ENCODE measurements at places on chromosomes 2 and 18.
A peak's percentile ranks its signal among the peaks of the same experiment; 100 is the strongest.

DNA sequence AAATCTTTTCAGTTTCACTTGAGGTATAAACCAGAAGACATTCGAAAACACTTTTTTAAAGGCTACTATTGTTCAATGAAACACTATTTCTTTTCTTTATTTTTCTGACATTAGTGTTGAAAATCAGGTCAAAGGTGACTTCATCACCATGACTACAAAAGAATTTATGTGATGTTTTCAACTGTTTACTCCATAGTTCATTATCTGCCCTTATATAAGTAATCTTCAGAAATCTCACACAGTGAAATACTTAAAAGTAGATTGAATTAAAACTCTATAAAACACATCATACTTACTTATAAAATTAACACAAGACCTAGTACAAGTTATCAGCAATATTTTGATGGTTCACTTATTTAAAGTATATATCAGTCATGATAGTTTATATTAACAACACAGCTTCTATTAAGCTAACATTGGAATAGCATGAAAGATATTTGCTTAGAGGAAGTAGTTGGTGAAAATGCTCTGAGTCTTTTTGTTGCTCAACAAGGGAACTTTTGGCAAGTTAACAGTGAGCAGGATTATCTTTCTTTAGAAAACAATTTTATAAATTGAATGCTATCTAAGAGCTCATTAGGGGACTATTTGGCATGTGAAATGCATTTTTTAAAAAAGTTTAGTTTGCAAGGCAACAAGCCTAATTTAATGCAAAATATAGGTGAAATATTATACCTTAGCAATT is 60.8 kb downstream of the MC4R start:
- no peak for DNase-seq

GRCh38 chr2:10097352-10098148 is 17.3 kb upstream of the CYS1 start:
- peak; percentile 33 for DNase-seq

GRCh38 chr2:196159221-196159892 is 12.0 kb downstream of the STK17B start:
- DNase-seq, result no peak

DNA sequence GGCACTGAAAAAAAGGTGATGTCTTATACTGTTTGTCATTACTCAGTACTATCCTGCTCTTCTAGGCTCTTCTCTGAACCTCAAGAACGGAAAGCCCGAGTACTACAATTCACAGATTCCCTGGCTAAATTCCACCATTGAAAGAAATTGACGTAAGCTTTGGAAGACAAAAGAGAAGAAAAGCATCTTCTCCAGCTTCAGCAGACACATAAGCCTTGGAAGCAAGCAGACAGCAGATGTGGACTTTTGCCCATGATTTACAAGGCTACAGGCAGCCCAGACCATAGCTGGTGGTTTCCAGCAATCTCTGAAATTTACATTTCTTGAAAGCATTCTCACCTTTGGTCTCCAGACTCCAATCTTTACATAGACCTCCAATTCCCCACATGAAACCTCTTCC is 289.0 kb downstream of the C1D start:
- no peak for DNase-seq

GRCh38 chr2:123456416-123456815 is 568.7 kb upstream of the CNTNAP5 start:
- no peak for DNase-seq
